CD4-positive, alpha-beta T cell treated with Interleukin-1 beta for 1 hour (primary cell): ENCODE measurements at places on chromosomes 16 and 17.

DNA sequence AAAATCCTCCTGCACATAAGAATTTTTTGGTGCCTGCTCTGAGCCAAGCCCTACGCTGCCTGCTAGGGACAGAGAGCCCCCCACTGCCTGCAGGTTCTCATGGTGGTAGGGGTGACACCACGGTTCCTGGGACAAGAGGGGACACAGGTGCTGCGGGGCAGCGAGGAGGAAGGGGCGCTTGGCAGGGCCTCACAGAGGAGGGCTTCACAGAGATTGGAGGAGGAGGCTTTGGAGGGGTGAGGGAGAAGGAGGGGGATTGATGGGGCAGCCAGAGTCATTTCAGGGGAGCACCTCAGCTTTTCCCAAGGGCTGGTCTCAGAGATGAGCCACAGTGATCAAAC is 29.8 kb upstream of the GSG1L start:
- no peak for DNase-seq

DNA sequence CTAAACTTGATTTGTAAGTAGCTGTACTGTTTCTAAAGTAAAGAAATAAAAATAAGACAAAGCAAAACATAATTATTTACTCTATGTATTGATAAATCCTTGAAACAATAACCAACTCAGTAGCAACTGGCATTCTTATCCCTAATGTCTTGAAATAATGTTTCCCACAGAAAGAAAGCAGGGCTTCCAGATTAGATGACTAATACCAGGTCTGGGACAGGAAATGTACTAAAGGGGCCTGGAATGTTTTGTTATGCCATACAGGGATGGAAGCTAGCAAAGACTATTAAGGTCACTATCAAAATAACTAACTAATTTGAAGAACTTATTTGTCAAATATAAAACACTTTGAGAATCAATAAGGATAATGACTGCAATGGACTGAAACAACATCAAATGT is 82.1 kb downstream of the CFDP1 start:
- no peak for DNase-seq

- DNase-seq = no peak
Measured at GRCh38 chr16:20313741-20314140, 13.6 kb downstream of the GP2 start.

DNA sequence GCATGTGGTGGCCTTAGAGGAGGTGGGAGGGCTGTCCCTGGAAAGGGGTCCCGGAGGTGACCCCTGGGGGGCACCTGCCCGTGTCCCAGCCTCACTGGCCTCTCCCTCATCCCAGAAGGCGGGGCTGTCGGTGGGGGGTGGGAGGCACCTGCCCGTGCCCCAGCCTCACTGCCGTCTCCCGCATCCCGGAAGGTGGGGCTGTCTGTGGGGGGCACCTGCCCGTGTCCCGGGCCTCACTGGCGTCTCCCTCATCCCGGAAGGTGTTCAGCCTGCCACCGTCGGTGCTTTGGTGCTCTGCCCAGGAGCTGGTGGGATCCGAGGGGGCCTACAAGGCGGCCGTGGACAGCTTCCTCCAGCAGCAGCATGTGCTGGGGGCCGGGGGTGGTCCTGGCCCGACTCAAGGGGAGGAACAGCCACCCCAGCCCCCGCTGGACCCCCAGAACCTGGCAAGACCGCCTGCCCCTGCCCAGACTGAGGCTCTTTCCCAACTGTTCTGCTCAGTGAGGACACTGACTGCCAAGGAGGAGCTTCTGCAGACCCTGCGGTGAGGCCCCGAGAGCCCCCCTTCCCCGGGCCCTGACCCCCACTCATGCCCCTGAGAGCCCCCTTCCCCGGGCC is 6.2 kb downstream of the CTU2 start:
- no peak for DNase-seq

- DNase-seq = no peak
Measured at GRCh38 chr16:10376229-10376628, 9.6 kb upstream of the ATF7IP2 start.

DNA sequence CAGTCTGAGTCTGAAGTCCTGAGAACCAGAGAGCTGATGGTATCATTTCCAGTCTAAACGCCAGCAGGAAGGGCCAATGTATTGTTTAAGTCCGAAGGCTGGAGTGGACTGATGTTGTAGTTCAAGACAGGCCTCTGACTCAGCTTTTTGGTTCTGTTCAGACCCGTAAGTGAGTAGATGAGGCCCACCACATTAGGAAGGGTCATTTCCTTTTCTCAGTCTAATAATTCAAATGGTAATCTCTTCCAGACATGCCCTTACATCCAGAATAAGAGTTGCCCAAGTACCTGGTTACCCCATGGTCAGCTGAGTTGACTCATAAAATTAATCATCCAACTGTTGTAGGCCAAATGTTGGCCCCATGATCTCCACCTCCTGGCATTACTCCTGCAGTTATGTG is 442.6 kb upstream of the HSBP1 start:
- DNase-seq = no peak

- DNase-seq = no peak
Measured at GRCh38 chr16:24381470-24382118, 125.5 kb downstream of the CACNG3 start.

DNA sequence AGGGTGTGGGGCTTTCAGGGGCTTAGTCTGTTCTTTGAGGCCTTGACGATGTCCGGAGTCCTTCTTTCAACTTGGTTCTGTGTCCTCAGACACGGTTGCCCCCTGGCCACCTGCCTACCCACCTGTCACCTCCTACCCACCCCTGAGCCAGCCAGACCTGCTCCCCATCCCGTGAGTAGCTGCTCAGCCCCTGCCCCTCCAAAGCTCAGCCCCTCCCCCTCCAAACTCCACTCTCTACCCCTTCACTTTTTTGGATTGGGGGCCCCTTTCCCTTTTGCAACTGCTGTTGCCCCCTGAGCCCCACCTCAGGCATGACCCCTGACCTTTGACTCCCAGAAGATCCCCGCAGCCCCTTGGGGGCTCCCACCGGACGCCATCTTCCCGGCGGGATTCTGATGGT is 1.2 kb downstream of the LAT start:
- DNase-seq = no peak

DNA sequence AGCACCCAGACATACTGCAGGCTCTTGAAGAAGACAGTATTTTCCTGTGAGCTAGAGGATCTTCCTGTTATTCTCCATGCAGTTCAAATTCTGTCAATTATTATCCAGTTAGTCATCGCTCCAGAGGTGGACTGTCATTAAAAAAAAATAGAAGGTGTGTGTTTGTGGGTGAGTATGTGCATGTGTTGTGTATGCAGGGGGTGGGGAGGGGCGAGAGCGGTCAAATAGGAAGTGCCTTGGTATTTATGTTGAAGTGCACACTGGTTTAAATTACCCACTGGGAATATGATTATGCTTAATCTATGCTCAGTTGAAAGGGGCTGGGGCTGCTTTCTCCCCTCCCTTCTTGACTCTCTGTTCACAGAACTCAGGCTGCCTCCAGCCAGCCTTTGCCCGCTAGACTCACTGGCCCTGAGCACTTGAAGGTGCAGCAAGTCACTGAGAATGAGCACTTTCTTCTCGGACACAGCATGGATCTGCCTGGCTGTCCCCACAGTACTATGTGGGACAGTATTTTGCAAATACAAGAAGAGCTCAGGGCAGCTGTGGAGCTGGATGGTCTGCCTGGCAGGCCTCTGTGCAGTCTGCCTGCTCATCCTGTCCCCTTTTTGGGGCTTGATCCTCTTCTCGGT is at the start of gene HSD17B2:
TSS of gene HSD17B2 (plus strand) at position 273 of the 632 bp plus-strand sequence. CDS start at position 445, 172 bp downstream.
- DNase-seq = no peak

- DNase-seq = no peak
Measured at GRCh38 chr17:10550014-10550413, 556 bp upstream of the MYH2 start.

DNA sequence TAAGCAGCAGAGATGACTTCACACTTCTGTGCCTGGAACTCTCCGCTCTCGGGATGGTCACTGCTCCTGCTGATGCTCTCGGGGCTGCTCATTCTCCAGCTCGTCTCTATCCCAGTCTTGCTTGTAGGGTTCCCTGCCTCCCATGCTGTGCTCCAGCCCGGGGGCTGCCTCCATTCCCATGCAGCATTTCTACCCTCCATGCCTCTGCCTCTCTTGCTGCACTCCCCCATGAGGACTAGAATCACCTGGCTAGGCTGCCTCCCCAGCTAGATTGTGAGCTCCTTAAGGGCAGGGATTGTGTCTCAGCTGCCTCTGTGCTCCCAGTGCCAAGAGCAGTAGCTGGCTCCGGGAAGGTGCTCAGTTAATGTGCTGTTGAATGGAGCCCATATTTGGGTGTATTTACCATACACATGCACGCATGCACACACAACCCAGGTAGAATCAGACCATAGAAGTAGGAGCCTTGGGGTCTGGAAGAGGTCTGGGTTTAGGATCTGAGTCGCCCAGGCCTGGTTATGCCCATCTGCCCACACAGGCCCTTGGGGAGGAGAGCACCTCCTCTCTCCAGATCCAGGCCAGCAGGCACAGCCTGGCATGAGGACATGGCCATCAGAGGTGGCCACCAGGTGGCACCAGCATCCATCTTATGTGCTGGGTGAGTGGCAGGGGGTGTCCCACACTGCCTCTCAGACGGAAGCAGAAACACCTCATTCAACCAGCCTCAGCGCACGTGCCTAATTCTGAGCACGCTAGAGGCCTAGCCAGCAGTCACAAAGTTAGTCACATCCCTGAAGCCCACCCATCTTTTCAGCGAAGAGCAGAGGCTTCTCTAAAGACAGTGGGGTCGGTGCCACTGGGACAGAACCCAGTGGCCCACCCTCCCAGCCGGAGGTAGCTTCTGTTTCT is 9.3 kb downstream of the GIT1 start:
- DNase-seq = peak; percentile 91

GRCh38 chr17:13272296-13272695 is 254.5 kb upstream of the ELAC2 start:
- no peak for DNase-seq

DNA sequence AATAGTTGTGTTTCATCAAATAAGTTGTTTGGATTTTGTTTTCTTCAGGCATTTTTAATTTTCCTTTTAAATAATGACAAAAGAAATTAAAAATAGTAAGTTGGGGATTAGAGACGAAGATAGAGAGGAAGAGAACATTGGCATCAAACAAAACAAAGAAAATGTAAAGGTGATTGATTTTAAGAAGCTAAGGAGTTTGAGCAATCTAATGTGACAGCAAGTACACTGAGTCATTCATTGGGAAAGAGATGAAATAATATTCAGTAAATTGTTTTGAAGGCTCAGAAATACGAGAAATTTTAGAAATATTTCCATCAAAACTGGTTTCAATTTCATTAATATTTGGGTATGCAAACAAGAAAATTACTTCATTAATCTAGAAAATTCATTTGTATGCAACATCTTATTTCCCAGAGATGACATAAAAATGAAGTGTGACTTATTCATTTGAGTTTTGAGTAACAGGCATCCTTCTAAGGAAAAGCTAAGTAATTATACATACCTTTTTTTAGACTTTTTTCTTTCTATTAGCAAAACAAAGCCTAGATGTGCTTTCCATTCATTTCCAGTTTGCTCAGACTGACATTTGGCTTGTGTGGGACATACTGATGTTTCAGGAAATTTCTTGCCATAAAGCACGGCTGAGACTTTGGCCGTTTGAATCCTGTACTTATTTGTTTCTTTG is 66.7 kb downstream of the COX10 start:
- DNase-seq = no peak

- DNase-seq = peak; percentile 60
Measured at GRCh38 chr17:17783825-17784656, 52.7 kb downstream of the SREBF1 start.

DNA sequence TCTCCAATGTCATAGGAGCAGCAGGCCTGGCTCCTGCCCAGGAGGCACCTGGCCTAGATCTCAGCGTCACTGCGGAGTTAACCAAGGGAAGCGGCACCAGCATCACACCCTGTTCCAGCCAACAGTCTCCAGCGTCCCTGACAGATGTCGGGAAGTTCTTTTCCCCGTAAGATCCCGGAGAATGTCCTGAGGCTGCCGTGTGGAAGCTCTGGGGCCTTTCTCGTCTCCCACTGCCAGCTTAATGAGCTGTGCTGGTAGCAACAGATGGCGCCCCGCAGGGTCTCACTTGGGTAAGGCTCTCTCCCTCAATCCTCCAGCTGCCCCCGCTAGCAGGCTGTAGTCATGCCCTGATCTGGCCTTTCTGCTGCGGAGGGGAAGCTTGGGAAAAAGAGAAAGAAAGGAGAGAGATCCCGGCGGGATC is 57.5 kb downstream of the MARCHF10 start:
- DNase-seq = no peak

GRCh38 chr17:35723735-35724134 is 7.7 kb upstream of the RASL10B start:
- no peak for DNase-seq

DNA sequence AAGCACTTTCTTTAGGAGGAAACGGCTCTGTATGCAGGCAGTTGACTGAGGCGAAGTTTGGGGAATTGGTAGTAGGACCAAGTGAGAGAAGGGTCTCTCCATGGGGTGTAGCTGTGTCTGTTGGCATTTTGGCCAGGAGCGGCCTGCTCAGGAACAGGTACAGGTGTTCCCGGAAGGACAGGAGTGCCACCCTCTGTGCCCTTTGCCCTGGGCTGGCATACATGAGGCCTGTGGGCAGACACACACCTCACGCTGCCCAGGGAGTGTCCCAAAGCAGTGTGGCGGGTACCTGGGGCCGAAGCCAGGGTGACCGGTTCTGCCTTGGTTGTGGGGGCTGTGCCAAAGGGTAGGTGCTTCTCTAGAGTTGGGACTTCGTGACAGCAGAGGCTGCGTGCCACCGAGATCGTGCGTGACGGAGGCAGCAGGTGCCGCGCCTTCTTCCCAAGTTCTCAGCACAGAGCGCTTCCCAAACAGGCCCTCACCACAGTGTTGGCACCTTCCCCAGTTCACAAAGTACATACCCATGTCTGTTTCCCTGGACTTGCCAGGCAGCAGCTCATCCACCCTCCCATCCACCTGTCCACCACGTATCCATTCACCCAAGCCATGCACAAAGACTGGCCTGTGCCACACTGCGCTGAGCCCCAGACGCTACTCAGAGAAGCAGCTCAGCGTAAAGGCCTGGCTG is 19.9 kb upstream of the TCF25 start:
- DNase-seq = no peak

DNA sequence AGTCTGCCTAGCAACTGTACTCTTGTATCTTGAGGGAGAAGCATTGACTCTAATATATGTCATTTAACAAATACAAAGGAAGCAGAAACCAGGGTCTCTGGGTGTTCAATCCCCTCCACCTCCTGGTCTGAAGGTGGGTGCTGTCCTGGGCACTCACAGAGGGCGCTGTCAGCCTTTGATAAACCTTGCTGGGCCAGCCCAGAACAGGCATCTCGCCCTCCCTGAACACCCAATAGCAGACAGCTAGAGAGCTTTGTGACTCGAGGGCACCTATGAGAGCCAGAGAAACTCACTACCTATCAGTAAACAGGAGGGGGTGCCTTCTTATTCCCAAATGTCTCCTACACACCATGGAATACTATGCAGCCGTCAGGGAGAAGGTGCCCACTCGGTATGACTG is 6.4 kb upstream of the PIPOX start:
- DNase-seq = no peak

DNA sequence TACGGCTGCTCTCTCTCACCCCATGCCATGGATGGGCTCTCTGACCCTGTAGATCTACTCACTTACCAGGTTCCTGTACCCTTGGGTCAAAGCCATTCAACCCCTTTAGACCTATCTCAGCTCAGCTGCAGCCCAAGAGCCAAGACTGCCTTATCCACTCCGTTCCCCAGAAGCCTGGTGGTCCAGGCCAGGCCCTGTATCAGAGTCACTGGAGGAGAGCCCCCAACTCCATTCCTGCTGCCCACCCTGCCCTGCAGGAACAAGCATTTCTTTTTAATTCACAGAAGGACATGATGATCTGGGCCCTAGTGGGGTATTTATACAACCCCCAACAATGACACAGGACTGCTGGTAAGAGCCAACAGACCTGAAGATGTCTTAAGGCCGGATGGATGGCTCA is 76.8 kb downstream of the AIPL1 start:
- no peak for DNase-seq

- no peak for DNase-seq
Measured at GRCh38 chr16:84791501-84791900, 28.3 kb upstream of the CRISPLD2 start.
